ENCODE measurements at places on chromosomes 7 and 10.

GRCh38 chr7:156791241-156791640, 101.7 kb downstream of the LMBR1 start:
- no peak for DNase-seq

- DNase-seq = no peak
These were observed 304.9 kb downstream of the CDC14C start for GRCh38 chr7:49229246-49229645.

DNA sequence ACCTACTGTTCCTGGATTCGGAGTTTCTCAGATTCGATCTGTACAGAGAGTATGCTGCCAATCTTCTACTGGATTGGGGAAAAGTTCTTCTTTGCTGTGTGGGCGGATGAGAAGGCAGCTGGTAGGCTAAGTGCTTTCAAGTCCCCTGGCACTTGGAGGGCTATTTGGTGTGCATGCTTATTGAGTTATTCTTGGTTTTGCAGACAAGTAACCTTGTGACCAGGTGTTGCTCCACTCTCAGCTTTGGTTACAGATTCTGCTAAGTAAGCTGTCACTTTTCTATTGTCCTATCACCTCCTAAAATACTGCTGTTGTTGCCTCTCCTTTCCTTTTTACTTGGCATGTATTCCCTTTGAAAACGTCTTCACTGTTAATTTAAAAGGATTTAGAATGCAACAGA, 1375.1 kb upstream of the LRRTM3 start:
- DNase-seq = no peak

DNA sequence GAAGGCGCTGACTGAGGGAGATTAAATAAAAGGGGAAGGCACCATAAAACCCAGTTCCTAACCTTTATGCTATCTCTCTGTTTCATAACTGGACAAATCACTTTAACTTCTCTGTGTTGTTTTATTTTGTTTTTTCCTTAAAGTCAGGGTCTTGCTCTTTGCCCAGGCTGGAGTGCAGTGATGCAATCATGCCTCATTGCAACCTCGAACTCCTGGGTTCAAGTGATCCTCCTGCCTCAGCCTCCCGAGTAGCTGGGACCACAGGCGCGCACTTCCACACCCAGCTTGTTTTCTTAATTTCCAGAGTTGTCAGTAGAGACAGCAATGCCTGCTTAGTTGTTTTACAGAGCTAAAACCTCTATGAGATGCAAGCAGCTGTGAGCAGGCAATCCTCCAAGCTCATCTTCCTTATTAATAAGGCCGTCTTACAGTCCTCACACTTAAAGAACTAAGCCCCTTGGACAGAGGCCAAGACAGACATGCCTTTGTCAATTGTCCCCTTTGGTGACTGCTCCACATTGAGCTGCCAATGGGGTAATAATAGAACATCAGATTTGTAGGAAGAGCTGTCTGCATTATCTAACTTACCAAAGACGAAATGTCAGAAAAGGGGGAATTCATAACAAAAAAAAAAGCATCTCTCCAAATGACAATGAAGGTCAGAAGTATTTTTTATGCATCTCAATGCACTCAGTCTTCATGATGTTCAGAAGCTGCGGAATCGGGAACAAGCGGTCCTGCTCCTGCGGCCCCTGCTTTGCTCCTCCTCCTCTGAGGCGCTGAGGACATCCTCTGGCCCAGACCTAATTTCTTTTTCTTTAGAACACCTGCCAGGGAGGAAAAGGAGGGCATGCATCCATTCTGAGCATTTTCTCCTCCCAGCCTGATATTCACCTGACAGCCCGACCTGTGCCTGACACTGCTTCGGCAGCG, 62.7 kb upstream of the RNF32 start:
- no peak for DNase-seq

GRCh38 chr10:110747609-110748464, 103.7 kb downstream of the RBM20 start:
- DNase-seq = no peak

DNA sequence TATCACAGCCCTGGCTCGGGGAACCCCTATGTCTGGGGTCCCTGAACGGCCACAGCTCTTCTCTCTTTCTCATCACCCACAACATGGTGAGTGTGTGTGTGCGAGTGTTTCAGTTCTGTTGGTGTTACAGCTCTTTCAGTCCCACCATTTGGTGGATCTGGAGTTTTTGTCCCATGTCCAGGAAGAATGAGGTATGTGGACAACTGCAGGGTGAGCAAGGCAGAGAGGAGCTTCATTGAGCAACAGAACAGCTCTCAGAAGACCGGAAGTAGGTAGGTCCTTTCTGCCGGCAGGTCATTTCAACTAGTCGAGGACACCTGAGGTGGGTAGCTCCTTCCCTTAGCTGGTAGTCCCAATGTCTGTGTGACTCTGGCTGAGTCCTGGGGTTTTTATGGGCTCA, 9.5 kb downstream of the PAX4 start:
- DNase-seq = no peak

GRCh38 chr7:95407751-95408150, 11.6 kb upstream of the PON3 start:
- DNase-seq = no peak

DNA sequence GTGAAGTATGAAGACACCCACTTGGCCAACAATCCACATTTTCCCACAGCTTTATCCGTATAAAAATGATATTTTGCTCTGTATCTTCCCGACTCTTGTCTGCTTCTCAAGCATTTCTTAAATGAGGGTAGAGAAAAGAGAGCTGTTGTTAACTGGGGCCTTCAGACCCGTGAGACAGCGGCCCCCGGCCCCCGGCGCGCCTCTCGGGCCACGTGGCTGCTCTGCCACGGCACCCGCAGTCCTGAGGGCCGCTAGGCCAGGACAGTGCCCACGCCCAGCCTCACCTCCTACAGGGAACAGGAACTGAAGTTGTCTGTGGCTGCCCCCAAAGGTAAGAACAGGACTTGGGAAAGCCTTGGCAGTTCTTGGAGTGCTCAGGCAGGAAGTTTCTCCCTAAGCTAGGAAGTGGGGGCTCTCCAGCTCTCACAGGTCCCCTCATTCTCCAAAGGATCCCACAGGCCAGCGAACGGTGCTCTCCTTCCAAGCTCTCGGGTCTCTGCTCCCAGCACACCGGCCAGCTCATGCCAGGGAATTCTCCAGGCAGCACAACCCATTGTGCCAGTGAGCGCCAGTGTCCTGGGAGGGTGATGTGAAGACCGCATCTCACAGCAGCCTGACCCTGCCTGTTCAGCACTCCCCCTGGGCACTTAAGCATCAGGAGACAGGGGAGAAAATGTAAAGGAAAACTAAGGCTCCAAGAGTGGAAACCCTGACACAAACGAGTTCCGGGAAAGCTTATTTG, 230.3 kb upstream of the PFKP start:
- no peak for DNase-seq

- no peak for DNase-seq
These were observed 461 bp upstream of the HTRA1 start for GRCh38 chr10:122460891-122461293.

- DNase-seq = no peak
These were observed 37.4 kb downstream of the GBX1 start for GRCh38 chr7:151129960-151130591.

DNA sequence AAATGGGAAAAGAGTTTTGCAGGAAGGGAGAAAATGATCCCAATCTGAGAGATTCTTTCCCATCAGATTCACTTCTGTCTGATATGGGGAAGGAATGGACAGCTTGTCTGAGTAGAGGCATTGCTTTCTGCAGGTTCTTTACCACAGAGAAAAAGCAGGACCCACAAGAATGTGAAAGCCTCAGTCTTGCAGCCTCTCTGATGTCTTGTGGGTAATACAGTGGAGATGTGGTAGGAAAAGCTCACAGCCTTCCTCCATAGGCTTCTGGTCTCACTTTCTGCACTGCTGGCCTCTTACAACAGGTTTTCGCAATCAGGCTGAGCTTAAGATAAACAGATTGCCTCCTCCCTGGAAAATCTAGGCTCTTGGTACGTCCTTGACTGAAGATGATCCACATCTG, 551 bp downstream of the IFIT1 start:
- no peak for DNase-seq

DNA sequence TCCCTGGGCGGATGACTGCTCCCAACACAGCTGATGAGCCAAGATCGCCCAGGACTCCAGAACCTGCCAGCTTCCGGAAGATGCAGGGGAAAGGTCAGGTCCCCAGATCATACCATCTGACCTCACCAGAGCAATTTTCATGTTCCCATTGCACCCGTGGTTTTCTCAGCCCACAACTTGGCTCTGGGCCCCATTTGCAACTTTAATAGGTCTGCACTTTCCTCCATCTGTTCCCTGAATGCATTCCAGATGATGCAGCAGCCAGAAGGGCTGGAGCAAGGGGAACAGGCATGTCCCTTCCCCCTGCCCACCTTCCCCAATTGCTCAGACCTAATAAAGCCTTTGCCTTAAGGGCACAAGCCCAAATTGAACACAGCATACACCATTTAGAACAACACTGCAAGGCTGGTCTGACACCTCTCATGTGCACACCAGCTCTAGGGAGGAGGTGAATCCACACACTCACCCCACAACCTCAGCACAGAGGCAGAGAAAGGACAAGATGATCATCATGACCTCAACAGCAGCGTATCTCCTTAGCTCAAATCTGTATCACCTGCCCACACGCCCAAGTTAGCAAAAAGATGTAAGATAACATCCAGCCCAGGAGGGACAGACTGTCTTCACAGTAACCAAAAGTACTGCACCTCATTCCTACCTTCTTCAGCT, 87.5 kb downstream of the PLXNA4 start:
- DNase-seq = no peak

DNA sequence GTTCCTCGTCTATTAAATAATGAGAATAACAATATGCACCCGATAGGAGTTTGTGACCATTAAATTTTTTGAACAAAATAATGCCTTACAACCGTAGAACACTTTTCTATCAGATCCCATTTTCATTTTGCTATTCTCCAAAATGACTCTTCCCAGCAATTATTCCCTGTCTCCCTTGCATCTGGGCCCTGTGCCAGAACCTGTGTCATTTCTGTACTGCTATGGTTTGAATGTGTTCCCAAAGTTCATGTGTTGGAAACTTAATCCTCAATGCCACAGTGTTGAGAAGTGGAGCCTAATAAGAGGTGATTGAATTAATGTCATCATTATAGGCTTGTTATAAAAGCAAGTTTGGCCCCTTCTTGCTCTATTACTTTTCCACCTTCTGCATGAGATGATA, 33.2 kb upstream of the SMNDC1 start:
- DNase-seq = no peak

DNA sequence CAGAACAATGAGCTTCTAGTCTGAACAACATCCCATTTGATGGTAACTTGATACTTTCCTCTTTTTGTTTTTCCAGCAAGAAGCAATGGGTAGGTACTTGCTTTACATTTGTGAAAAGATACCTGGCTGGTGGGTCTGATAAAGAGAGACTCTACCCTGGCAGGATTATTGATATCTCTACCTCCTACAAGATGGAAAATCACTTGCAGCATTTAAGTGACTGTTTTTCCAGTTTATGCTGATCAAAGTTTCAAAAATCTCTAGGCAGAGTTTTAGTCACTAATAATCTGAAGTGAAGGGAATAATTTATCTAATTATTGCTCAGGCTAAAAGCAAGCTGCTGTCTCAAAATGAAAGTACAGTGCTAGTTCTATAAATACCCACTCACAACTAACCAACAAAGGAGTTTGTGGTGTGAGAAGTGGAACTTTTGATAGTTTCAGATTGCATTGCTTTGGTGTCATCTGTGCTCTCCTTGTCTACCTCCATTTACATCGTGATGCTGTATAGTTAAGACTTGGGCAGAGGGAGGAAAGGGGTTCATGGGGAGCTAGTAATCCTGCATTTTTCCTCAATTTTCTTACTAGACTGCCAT, 86.0 kb upstream of the ANKRD1 start:
- no peak for DNase-seq

DNA sequence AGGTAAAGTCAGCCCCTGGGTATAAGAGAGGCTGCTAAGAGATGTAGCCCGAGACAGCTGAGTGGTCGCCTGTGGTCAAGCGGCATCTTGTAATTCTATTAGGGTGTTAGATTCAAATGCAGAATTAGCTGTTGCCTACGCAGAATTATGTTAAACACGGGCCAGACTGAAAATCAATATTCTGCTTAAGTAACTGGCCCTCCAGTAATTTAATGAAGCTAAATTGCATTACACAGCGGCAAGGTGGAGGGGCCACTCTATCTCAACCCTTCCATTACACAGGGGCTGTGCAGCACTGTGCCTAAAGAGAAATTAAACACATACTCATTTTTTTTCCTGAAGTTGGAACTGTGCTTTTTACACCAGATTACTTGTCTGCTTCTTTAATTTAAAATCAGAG, 448.5 kb upstream of the MGMT start:
- no peak for DNase-seq

- DNase-seq = no peak
These were observed 31.7 kb downstream of the GALNTL5 start for GRCh38 chr7:151987748-151988529.

- DNase-seq = no peak
These were observed 1087.0 kb upstream of the AUTS2 start for GRCh38 chr7:68511281-68511680.
